ENCODE measurements at places on chromosomes 3 and 15.

- DNase-seq, result no peak
These were observed 8.6 kb downstream of the CHD2 start for GRCh38 chr15:92908713-92909057.

- no peak for DNase-seq
These were observed 13.7 kb downstream of the PDHB start for GRCh38 chr3:58419780-58420507.

DNA sequence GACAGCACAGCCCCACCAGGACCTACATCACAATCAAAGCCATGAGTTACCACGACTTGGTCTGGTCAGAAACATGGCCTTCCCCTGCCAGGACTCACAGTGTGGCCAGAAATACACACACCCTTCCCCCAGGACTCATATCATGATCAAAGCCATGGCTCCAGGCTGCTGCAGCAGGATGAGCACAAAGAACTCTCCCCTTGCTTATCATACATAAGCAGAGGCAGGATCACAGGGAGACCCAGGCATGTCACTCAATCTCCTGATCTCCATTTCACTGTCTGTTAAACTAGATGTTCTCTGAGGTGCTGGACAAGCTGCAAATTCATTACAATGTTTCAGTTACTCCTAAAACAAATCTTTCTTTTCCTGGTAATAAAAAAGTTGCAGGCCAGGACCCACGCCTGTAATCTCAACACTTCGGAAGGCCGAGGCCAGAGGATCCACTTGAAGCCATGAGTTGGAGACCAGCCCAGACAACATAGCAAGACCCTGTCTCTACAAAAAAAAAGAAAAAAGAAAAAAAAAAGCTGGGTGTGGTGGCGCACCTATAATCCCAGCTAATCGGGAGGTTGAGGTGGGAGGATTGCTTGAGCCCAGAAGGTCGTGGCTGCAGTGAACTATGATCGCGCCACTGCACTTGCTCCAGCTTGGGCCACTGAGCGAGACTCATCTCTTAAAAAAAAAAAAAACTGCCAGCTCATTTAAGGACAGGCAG, 1.2 kb downstream of the PFKFB4 start:
- DNase-seq, result no peak

DNA sequence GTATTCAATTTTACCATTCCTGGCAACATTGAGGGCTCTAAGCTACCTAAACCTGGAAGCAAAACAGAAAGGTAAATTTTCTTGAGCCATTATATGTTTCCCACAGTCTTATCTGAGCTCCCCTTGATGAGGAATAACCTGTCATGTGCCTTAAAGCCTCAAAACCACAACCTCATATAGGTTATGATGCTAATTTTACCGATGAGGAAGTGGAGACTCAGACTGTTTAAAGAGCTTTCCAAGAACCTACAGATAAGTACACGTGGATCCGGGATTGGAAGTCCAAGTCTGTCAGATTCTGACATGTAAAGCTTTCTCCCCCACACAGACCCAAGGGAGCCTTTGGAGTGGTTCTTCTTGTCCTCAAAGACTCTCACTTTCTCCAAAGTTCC, 140.5 kb downstream of the SEMA6D start:
- DNase-seq, result no peak

GRCh38 chr3:197295871-197296270, 2.5 kb downstream of the DLG1 start:
- DNase-seq, result no peak

DNA sequence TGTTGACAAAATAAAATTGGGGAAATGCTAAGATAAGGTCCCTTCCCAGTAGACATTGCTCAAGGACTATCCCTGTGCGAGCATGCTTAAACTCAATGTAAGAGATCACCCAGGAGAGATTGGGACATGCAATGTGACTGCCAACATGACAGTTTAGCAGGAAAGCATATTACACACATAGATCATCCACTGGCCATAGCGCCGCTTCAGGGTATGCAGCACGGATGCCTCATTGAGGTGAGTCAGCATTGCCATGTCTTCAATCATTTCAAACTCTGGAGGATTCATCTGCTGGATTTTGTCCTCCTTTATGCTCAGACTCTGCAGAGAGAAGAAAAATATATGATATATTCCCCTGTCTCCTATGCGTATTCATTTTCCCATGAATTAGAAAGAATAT, 8.9 kb downstream of the MYH15 start:
- no peak for DNase-seq

GRCh38 chr3:435161-435560, 238.6 kb downstream of the CHL1 start:
- no peak for DNase-seq

GRCh38 chr15:60584355-60584998, 105.5 kb upstream of the ICE2 start:
- no peak for DNase-seq

GRCh38 chr3:143083781-143084180, 35.8 kb upstream of the CHST2 start:
- no peak for DNase-seq

DNA sequence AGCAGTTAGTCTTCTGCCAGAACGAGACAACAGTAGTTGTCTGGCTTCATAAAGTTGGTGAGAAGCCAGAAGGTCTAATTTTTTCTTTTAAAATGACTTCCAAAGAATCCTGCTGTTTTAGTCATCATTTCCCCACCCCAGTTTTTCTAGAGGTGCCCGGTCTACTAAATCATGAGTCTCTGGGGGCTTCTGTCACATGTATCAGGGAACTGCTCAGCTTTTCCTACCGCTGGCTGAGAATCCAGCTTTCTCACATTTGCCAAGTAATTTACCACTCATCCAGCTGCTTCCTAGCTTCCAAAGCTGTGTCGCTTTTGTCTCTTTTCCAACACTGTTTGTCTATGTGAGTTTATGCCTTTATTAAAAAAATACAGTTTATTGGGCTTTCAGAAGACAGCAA, 183.3 kb downstream of the NSUN3 start:
- no peak for DNase-seq

GRCh38 chr3:100777271-100777670, 68.0 kb downstream of the TFG start:
- no peak for DNase-seq

DNA sequence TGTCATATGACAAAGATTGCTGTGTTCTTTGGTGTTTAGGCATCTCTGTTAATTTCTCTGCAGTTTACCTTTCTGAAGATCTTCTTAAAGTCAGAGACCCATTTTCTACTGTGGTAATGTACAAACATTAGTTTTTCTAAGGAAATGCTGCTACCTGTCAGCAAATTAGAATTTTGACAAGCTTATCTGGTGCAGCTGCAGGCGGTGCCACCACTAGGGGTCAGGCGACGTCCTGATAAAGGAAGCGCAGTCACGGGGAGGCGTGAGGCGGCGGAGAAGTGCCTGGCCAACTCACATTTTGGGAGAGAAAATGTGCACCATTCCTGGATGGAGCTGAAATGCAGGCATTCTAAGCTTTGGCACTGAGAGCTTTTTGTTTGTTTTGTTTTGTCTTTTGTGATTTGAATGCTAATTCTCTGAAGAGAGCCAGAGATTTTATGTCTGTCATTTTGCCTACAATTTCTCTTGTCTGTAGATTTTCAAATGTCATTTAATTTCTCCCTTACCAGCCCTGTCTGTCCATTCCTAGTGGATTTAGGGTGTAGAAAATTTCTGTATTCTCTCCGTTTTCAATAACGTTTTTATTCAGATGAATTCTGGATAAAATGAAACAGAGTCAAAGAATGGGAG, 24.9 kb upstream of the SIAH2 start:
- DNase-seq, result peak; percentile 76

DNA sequence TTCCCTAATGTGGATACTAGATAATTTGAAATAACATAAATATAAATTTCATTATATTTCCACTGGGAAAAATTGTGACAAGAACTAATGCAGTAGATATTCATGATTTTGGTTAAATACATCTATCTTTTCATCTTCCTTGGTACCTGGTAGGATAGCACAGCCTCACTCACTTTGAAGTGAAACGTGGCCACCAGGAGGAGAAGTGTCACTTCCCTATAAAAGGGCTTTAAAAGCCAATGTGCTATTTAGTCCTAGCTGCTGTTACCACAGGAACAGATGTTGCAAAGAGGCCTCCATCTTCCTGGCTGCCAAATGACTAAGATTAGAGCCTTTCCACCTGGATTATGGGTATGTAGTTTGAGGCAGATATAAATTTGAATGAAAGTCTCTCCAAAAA, 140.0 kb downstream of the PLOD2 start:
- no peak for DNase-seq

DNA sequence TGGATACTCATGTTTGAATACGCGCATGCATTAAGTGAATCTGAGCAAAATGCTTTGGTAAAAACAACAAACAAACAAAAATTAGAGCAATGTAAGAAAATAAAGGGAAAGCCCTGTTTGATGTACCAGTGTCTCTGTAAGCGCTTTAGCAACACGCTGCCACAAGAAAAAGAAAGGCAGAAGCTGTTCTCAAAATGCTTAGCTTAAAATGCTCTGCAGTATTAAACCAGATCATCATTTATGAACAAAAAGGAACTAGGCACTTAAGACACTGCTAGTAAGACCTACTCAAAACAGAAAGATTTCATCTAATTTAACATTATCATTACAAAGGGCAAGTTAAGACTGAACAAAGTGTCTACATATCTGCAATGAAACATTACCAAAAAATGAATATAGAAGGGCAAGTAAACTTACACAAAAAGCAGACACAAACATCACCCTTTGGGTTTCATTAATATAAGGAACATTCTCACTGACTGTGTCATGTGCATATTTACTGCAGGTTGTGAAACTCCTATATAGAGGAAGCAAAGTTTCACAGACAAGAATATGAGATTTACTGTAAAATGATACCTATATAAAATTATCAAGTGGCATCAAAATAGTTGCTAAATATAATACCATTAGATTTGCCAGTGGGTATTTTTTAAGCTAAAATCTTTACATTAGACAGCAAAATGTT, 102.1 kb downstream of the FBXL22 start:
- DNase-seq, result no peak

GRCh38 chr3:10694179-10694578, 121.8 kb upstream of the SLC6A11 start:
- DNase-seq, result no peak

DNA sequence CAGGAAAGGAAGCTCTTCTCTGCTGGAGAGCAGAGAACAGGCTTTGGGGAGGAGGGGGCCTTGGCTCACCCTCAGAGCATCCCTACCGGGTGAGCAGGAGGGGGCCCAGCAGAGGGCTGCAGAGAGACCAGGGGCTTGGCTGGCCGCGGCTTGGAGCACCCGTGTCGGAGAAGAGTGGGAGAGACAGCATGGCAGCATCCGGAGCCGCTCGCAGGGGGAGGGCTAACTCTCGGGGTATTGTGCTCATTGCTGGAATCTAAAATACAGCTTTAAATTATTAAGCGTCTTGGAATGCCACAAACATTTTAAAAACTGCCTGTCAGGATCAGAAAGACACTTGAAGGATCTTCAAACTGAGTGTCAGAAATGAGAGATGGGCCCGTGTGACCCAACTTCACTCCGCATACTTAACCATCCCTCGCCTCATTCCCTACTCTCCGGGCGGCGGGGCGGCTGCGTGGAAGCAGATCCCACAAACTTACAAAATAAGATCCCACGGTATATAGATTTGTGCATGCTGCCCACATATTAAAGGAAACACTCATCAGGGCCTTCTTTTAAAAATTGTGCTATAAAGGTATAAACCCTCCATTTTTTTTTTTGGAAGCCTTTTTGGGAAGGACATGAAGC, 53.9 kb downstream of the EIF4E3 start:
- DNase-seq, result no peak

- DNase-seq, result no peak
These were observed 38.8 kb downstream of the TM2D3 start for GRCh38 chr15:101613130-101614000.

GRCh38 chr3:23249961-23250360, 46.8 kb downstream of the UBE2E2 start:
- no peak for DNase-seq

DNA sequence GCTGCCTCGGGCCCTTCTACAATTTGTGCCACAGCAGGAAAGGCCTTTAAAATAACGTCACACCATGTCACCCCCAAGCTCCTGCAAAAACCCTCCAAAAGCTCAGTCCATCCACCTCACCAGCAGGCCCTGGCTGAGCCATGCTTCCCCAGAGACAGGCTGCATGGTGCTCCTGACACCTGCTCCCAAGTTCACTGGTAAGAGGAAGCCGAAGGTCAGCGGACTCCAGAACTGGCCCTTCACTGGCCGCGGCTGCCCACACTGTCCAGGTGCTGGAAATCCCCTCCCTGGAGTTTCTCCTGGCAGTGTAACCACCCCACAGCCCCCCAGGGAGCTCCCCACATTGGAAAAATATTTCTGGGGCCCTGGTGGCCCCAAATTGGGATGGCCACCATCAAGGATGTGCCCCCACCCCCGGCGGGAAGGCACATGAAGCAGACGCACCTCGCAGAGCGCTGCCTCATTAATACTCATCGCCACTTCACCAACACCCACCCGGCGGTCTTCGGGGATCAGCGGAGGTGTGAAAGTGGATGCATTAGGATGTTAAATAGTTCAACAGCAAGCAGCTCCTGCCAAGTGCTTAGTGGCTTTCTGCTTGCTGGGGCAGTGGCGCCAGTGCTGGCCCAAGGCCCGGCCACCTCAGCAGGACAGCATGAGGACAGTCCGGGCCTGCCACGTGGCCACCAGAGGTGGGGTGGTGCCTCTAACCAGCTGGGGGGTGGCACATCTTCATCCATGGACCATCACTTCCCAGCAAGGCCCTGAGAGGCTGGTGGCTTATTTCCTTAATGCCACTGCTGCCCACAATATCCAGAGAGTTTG, 146.1 kb upstream of the IQSEC1 start:
- no peak for DNase-seq

- no peak for DNase-seq
These were observed 52.0 kb upstream of the CORO2B start for GRCh38 chr15:68526784-68527183.

DNA sequence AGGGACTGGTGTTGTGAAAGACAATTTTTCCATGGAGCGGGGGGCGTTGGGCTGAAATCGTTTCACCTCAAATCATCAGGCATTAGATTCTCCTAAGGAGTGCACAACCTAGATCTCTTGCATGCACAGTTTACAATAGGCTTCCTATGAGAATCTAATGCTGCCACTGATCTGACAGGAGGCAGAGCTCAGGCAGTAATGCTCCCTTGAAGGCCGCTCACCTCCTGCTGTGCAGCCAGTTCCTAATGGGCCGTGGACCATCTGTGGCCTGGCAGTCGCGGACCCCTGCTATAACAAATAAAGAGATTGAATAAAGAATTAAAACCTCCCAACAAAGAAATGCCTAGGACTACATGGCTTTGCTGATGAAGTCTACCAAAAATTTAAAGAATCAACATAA, 25.3 kb upstream of the ANKRD28 start:
- DNase-seq, result no peak

DNA sequence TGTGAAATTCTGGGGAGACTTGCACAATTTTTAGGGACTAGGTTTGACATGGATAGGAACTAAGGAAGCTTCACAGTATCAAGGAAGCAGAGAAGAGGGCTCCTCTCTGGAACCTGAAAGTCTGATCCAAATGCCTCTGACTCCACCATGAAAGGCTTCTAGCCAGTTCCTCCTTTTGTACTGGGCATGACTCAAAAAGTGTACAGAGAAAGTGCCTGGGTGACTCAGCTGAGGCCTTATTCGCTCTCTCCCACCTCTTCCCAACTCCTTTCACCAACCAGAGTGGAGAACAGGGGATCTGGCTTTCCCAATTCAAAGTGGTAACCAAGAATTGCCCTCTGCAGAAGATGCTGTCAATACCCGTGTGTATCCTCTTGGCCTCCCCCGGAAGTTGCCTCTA, 342.9 kb upstream of the PROK2 start:
- DNase-seq, result no peak

GRCh38 chr3:62374341-62375218, 1.2 kb upstream of the FEZF2 start:
- no peak for DNase-seq

GRCh38 chr3:177358977-177359592, 161.8 kb upstream of the TBL1XR1 start:
- peak; percentile 34 for DNase-seq

- DNase-seq, result no peak
These were observed 292.6 kb downstream of the LRRC3B start for GRCh38 chr3:26915208-26915607.
